ENCODE measurements at places on chromosomes 16 and 17.

DNA sequence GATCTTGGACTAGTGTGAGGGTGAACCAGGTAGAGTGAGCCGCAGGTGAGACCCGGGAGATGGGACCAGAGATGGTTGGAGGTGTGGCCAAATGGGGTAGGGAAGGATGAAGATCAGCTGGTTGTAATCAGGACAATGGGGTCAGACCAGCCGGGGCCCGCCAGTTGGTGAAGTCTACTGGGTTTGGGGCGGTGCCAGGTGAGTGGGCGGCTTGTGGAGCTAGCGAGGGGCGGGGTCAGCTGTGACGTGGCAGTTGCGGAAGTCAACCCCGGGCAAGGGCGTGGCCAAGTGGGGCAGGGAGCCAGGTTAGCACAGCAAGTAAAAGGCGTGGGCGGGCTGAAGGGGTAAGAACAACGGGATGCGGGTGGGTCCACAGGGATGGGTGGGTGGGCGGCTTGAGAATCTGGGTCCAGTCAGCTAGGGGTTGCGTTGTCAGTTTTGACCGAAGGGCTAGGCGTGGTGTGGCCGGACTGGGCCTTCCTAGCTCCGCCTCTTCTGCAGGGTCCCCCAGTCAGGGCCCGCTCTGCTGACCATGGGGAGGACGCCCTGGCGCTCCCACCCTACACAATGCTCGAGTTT is 25.5 kb upstream of the ALKBH5 start:
- DNase-seq: no peak

DNA sequence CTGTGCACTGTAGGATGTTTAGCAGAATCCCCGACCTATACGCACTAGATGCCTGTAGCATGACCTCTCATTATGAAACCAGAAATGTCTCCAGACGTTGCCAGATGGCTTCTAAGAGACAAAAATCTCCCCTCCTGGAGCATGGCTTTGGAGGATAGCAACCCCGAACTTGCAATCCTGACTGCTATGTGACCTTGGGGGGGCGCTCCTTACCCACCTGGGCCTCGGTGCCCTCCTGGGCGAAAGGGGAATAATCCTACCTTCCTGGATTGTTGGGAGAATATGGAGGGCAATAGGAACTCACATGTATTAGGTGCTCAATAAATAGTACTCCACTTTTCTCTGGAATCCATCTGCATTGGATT is 8.1 kb downstream of the MRM1 start:
- no peak for DNase-seq

- DNase-seq: no peak
Observed at GRCh38 chr17:81164371-81165245, 699 bp upstream of the PVALEF start.

DNA sequence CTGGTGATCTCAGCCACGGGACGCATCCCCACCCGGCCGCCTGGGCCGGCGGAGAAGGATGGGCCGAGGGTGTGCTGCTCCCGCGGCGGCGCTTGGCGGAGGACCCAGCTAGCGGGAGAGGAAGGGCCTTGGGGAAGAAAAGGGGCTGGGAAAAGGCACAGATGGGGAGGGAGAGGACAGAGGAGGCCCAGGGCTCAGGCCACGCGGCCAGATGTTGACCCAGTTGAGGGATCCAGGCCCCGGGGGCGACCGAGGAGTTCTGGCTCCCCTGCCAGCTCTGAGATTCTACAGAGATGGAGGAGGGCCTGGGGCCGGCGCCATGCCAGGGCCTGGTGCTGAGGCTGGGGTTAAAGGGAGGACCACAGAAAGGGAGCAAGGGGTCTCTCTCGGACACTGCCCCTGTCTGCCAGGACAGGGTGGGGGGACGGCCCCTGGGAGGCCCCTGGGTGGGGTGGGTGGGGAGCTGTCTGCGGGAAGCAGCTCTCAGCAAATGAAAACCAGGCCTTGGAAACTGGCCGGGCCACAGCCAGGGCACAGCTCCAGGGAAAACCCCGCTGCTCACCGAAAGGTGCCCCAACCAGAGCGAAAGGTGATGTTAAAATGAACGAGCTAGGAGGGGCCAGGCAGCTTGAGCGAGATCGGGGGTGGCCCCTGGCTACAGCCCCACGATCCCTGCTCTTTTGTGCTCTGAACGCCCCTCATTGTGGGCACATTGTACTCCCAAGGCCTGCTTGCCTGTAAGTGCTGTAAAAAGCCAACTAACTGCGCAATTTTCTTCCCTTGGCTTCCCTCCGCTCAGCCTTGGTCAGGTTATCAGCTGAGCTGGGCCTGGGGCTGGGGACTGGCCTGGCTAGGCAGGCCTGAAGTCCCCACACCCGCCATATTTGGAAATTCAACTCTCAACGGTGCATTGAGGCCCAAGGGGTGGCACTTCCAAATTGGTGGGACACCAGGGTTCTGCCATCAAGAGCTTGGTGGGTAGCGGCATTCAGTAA is 191.4 kb downstream of the ZNF423 start:
- no peak for DNase-seq

All from NCI-H1436 treated with DMSO at 0.1 percent for 48 hours (cell line).